ENCODE measurements at places on chromosomes 7 and 10.
A peak's percentile ranks its signal among the peaks of the same experiment; 100 is the strongest.

DNA sequence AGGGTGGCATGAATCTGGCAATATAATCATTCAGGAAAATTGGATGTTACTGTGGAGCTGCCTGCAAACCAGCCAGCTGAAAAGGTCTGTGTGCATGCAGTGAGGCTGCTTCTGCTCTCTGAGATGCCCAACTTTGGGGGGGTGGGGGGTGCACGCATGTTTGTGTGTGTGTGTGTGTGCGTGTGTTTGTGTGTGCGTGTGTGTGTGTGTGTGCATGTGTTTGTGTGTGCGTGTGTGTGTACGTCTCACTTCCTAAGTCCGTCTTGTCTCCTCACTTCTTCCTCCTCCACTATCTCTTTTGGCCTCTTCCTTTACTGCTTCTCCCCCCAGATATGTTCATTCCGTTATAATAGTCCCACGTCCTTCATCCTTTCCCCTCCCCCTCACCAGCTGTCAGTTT is 102.9 kb upstream of the MACROH2A2 start:
- no peak for DNase-seq

DNA sequence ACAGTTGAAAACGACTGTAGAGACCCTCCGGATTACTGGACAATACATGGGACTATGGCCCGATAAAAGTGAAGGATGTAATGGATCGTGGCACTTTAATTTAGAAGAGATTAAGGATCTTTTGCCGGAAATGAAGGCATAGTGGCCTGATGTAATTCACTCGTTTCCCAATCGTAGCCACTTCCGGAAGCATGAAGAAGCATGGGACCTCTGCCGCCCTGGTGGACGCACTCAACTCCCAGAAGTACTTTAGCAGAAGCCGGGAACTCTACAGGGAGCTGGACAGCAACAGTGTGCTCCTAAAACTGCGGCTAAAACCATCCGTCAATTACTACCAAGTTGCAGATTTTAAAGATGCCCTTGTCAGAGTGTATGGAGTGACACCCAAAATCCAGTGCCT is 59.6 kb upstream of the NUPR2 start:
- DNase-seq = no peak

GRCh38 chr7:149770728-149771636 is 2.4 kb downstream of the ZNF467 start:
- DNase-seq = peak; percentile 70

DNA sequence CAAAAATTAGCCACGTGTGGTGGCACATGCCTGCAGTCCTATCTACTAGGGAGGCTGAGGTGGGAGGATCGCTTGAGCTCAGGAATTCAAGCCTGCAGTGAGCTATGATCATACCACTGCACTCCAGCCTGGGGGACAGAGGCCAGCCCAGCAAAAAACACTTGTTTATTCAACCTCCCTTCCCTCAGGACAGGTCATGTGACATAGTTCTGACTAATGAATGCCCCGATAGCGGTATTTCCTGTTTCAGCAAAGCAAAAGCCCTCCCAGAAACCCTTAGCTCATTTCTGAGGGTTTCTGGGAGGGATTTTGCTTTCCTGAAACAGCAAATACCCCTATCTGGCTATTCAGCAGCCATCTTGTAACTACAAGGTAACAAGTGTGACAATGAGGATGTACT is 157.1 kb downstream of the GATA3 start:
- no peak for DNase-seq

- no peak for DNase-seq
Measured at GRCh38 chr10:97538411-97538810, 34.2 kb upstream of the ANKRD2 start.

Data from retina (tissue), 1 donor.